ENCODE measurements at places on chromosomes 6 and 20.

- no peak overlapping the region for H3K4me3 ChIP-seq
- H3K27me3 ChIP-seq: peaks cover 27% of the 10 kb centered on the region
- DNase-seq: no peak
- no peaks in the 10 kb centered on the region for H3K36me3 ChIP-seq
- no peaks in the 10 kb centered on the region for H3K4me1 ChIP-seq
- no peak overlapping the region for H3K27ac ChIP-seq
Observed at GRCh38 chr20:57890202-57890800, 180.5 kb upstream of the PMEPA1 start.

- no peaks in the 10 kb centered on the region for H3K4me1 ChIP-seq
- DNase-seq: no peak
- H3K27ac ChIP-seq: no peak overlapping the region
- H3K27me3 ChIP-seq: no peaks in the 10 kb centered on the region
- no peaks in the 10 kb centered on the region for H3K36me3 ChIP-seq
Observed at GRCh38 chr6:92364948-92365541, 1054.3 kb downstream of the EPHA7 start.

DNA sequence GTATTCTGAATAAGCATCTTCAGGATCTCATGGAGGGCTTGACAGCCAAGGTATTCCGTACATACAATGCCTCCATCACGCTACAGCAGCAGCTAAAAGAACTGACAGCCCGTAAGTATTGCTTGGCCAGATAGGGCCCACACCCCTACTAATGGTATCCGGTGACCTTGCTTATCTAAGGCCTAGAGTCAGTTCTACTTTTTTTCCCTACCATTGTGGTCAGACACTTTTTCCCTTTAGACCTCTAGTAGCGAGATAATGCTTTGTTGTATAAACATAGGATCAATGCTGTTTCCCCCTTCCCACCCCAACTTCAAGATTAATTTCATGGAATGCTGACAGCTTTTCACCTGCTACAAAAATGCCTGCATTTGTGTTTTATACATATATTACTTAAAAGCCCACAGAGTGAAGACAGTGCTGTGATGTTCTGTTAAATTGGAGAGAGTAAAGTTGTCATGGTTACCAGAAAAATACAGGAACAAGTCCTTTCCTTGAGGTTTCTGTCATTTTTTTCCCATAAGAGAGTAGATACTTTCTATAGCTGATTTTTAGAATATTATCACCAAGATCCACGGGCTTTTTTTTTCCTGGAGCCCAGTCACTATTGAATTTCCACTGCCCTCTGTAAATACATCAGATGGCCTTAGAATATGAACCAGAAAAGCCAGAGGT, 20.9 kb upstream of the PLCG1 start:
- no peak for DNase-seq
- no peaks in the 10 kb centered on the region for H3K27me3 ChIP-seq
- H3K36me3 ChIP-seq: peaks cover 100% of the 10 kb centered on the region

DNA sequence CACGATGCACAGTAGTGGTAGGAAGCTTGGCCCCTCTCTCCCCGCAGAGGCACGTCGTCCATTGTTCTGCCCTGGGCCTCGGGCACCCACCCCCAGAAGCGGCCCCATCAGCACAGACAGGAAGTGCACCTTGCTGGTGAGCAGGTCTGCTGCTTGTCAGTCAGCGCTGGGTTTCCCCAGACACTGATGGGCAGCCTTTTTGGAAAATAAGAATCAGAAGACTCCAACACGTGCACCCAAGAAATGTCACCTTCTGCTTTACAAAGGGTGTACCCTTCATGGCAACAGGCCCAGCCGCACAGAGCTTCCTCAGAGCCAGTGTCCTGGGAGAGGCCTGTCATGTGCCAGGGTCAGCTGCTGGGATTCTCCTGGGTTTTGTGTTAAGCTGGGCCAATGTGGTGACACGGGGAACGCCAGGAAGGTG, 34.7 kb upstream of the IRF4 start:
- H3K36me3 ChIP-seq: no peaks in the 10 kb centered on the region
- peaks cover 9% of the 10 kb centered on the region for H3K4me1 ChIP-seq

DNA sequence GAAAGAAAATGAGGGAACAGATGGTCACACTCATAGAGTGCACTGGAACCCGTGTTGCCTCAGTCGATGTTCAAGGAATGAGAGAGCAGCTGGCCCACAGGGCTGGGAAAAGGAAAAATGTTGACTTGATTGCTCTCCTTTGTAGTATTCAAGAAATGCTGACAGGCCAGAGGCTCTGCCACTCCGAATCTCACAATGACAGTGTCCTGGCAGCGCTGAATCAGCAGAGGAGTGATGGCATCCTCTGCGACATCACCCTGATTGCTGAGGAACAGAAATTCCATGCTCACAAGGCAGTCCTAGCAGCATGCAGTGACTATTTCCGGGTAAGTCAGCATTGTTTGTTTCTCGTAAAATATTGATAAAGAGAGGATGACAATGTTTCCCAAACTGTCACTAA, 51.3 kb downstream of the KLHL32 start:
- H3K27ac ChIP-seq: no peak overlapping the region
- DNase-seq: no peak
- H3K36me3 ChIP-seq: no peaks in the 10 kb centered on the region
- no peaks in the 10 kb centered on the region for H3K4me1 ChIP-seq
- no peak overlapping the region for H3K4me3 ChIP-seq
- H3K27me3 ChIP-seq: no peaks in the 10 kb centered on the region

DNA sequence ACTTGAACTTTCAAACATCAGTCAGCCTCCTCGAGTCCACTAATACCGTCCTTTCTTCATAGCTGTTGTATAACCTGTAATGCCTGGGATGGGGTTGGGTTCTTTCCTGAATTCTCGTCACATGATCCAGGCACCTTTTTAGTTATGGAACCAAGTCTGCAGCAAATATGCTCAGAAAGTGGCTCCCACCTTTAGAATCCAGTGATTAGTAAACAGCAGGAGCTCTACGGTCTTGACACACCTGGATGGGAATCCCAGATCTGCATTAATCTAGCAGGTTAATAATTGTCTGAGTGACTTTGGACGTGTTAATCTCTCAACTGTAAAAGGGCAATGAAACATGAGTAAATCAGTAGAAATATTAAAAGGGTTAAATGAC, 729 bp upstream of the ZHX3 start:
- no peaks in the 10 kb centered on the region for H3K27me3 ChIP-seq
- peak overlapping the region; percentile 84 for H3K4me3 ChIP-seq

DNA sequence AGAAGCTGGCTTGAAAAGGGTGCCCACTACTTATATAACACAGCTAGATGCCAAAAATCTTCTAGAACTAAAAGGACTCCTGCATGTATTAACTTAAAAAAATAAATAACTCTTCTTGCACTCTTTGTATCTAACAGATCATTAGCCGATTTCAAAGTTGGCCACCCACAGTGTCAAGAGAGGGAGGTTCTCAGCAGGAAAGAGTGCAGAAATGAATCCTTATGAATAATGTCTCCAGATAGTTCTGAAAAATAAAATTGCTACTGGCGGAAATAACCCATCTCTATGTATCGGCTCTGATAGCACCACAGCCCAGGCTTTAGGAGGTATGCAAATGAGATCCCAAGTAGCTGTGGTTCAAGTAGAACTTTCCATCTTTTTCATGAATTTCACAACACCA, 232.7 kb downstream of the PHF3 start:
- no peak overlapping the region for H3K27ac ChIP-seq
- no peaks in the 10 kb centered on the region for H3K36me3 ChIP-seq
- DNase-seq: no peak

- H3K4me1 ChIP-seq: peaks cover 4% of the 10 kb centered on the region
- peak overlapping the region; percentile 34 for H3K4me3 ChIP-seq
Observed at GRCh38 chr6:165819394-165819793, 156.4 kb upstream of the PDE10A start.

- peak overlapping the region; percentile 81 for H3K27ac ChIP-seq
- H3K27me3 ChIP-seq: no peaks in the 10 kb centered on the region
- peak overlapping the region; percentile 98 for H3K4me3 ChIP-seq
- H3K36me3 ChIP-seq: no peaks in the 10 kb centered on the region
- H3K4me1 ChIP-seq: peaks cover 24% of the 10 kb centered on the region
- DNase-seq: no peak
Observed at GRCh38 chr6:108074057-108074358, 533 bp downstream of the OSTM1 start.

All from left ventricle myocardium inferior (tissue), 1 donor.